ENCODE measurements at places on chromosomes 1 and 21. TPM values are rescaled to one million over a fixed set of nuclear protein-coding genes. Genes with fewer than 3 reads are reported as not detected.

PROK1 gene
- polyA plus RNA-seq = 0.68 TPM

SLC25A44 gene
- 13.6 TPM for polyA plus RNA-seq

SLAMF6 gene
- polyA plus RNA-seq = not detected

CFAP74 gene
- 0.01 TPM for polyA plus RNA-seq

DIP2A gene
- 11.0 TPM for polyA plus RNA-seq

NUF2 gene
- 0.18 TPM for polyA plus RNA-seq

CTPS1 gene
- 14.9 TPM for polyA plus RNA-seq

GUCA2A gene
- not detected for polyA plus RNA-seq

ATP1A2 gene
- polyA plus RNA-seq = 52.5 TPM

RBM11 gene
- not detected for polyA plus RNA-seq

CDK18 gene
- 1.6 TPM for polyA plus RNA-seq

GRCh38 chr1:18470671-18471355, 9.9 kb upstream of the KLHDC7A start:
- DNase-seq = no peak

DNA sequence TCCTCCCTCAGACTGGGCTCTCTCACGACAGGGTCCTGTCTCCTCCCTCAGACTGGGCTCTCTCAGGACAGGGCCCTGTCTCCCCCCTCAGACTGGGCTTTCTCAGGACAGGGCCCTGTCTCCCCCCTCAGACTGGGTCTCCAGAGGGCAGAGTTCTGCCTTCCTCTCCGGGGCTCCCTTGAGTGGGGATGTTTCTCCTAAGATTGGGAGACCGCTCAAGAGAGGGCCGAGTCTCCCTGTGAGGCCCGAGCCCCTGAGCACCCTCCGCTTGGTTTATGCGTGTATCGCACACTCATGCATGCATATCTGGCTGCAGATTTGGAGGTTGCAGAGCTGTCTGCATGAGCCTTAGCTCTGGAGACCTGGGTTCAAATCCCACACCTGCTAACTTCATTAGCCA, 39.3 kb upstream of the CSF3R start:
- DNase-seq = no peak

- peak; percentile 78 for DNase-seq
Measured at GRCh38 chr1:152188673-152189591, 29.9 kb upstream of the RPTN start.

GRCh38 chr1:68308034-68308433, 75.7 kb upstream of the WLS start:
- DNase-seq = no peak

DNA sequence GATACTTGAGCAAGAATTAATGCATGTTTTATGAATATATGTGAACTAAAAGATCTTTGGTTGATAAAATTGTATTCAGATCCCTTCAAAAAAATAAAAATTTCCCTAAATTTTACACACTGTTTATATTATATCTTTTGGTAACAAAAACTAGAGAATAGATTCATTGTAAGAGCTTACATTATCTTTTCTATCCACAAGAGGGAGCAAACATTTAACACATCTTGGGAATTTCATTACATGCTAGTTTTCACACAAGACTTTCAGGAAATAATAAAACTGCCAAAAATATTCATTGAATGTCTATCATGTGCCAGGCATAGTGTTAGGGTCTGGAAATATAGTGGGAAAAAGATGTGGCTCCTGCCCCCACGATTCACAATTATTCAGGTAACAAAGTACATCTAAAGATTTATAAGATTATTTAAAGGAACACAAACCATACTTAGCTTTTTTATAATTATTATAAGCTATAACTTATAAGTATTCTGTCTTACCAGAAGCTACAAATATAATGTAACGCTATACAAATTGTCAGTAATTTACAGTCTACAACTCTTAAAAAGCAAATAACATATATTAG, 30.6 kb downstream of the FAF1 start:
- no peak for DNase-seq

DNA sequence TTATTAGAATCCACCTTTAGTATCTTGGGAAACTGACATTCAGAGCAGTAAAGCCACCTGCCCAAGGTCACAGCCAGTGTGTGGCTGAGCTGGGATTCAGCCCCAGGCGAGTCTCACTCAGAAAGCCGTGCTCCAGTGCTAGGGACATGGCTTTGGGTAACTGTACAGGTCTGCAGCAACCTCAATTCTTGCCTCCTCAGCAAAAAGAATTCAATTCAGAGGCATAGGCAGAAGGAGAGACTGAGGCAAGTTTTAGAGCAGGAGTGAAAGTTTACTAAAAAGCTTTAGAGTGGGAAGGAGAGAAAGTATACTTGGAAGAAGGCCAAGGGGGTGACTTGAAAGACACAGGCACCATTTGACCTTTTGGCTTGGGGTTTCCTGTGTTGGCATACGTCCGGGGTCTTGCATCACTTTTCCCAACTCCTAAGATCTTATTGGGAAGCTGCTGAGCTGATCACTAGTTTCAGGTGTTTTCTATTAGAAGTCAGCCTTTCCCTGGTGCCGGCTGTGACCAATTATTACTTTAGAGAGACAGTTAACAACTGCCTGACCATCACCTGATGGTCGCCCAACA, 529.3 kb downstream of the MATN1 start:
- no peak for DNase-seq

GRCh38 chr1:197374428-197374827, 106.4 kb downstream of the CRB1 start:
- no peak for DNase-seq

- DNase-seq = peak; percentile 82
Measured at GRCh38 chr1:45205910-45206721, at the start of gene ZSWIM5. ZSWIM5 (minus strand) TSS chr1:45206605; CDS start chr1:45206350, 255 bp downstream.

- no peak for DNase-seq
Measured at GRCh38 chr1:17145648-17146047, 26.4 kb upstream of the PADI2 start.

DNA sequence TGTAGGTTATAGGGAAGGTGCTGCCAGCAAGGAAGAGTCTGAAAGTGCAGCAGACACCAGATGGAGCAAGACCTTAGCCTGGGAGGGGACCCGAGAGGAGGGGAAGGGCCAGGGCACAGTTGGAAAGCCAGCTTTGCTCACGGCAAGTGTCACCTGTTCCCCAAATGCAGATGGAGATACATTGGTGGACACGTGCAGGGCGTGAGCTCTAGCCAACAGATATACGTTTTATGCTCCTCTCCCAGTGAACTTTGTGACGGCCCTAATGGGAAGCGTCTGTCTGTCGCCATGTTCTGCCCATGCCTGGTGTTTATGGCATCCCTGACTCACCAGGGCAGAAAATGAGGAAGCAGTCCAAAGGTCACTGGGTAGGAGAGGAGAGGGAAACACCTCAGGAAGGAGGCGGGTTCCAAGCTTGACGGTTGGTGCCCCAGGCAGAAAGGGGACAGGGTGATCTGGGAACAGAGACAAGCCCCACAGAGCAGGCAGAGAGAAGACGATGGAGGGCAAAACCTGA, 7.6 kb downstream of the GPA33 start:
- DNase-seq = no peak

DNA sequence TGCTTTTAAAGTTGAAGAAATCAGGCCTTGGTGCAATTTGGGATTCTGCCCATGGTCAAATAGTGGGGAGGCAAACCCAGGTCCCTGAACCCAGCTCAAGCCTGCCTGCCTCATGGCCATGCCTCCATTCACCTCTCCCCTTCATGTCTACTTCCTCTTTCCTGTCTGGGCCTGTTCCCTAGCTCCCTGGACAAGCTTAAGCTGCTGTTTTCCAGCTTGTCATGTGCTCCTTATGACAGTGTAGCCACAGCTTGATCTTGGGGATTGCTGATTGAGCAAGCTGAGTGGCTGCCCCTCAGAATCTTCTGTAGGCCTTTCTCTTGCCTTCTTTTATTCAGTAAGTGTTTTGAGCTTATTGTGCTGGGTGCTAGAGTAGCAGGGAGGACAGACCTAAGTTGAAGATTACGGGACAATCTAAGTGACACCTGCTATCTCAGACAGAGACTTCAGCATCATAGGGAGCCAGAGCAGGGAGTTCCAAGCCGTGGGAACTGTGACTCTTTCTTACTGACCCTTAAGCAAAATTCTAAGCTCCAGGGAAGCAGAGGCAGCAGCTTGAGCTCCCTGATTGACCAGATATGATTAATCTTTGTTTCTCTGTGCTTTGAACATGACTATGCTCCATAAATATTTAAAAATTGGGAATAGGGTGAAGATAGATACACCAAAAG, 520 bp upstream of the MR1 start:
- DNase-seq = peak; percentile 21

- no peak for DNase-seq
Measured at GRCh38 chr1:188904201-188904600, 1573.5 kb downstream of the BRINP3 start.

GRCh38 chr1:192343344-192343743, 26.6 kb downstream of the RGS21 start:
- DNase-seq = no peak

- DNase-seq = no peak
Measured at GRCh38 chr1:1670866-1671265, 12.1 kb upstream of the CDK11B start.

DNA sequence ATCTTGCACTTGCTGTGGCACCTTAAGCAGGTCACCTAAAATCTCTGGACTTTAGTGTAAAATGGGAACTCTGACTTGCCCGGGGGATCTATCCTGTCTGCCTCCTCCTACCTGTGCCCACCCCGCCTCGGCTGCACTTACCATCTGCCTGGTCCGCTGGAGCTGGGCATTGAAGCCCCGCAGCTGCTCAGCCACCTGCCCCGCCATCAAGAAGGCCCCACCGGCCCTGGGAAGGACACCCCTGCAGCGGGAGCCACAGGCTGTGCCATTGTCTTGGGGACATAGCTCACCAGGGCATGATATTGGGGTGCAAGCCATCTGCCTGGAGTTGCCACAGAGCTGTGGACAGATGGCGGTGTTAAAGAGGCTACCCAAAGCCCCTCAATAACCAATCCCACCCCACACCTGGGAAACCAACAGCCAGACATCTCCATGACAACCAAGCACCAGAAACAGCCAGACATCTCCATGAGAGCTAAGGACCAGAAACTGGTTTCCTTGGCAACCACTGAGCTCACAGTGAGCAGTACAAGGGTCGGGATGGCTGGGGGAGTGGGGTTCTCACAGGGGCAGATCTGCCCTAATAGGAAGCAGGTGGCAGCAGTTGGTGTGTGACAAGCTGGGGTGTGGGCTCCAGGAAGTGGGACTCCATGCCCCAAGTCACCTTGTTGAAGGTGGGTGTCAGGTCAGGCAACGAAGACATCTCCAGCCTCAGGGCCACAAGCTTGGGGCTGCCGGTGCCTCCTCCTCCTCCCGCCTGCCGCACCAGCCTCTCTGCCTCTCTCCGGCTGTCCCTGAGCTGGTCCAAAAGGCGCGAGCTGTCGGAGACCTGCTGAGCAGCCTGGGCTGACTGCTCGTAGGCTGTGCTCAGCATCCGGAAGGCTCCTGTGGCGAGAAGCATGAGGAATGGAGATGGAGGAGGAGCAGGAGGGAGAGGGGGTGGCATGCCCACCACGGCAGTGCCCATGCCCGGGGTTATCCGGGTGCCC, 29.1 kb downstream of the LAMB3 start:
- DNase-seq = no peak

GRCh38 chr21:27586986-27587385, 620.1 kb upstream of the ADAMTS5 start:
- DNase-seq = no peak

DNA sequence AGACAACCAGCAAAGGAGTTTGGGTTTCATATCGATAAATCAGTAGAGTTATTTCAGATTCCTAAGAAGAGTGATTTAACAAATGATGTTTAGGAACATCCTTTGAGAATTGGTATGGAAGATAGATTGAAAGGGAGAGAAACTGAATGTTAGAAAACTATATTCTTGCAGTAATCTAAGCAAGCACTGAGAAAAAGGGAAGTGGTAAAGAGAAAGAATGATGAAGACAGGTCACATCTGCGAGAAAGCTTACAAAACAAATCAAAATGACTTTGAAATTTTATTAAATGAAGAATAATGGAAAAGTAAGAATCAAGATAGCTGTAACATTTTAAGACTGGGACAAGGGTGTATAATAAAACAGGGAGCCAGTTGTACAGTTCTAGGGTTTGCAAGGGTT, 177.0 kb downstream of the HS2ST1 start:
- DNase-seq = no peak

GRCh38 chr1:88746916-88747315, 62.8 kb downstream of the PKN2 start:
- no peak for DNase-seq

DNA sequence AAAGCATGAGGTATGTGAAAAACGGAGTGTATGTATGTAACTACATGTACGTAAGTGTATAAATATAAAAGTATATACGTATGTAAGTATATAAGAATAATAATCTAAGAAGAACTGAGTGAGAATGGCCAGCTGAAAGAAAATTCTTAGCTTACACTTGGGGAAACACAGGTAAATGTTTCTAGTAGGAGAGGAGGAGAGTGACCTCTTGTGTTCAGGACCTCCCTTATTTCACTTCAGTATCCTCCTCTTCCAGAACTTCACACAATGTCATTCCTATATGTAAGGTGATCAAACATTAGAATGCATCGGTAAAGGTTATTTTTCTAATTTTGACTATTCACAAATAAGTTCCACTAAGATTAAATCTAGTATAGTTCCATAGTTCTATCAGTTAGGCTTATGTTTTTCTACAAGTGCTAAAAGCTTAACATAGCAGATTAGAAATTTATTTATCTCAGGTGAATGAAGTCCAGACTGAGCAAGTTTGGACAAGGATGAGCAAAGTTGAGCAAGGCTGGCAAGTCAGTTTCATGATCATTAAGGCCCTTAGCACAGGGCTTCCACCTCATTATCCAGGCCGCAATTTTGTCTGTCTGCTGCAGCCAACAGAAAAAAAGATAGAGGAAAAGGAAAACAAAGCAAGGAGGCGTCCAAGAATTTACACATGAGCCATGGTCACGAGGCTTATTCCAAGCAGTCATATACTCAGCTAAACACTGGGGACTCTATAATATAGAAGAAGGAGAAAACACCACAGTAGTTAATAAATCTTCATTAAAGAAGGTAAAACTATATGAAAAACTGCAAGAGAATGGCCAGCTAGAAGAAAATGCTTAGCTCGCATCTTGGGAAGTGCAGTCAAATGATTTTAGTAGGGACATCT, 7.1 kb upstream of the MROH9 start:
- no peak for DNase-seq

DNA sequence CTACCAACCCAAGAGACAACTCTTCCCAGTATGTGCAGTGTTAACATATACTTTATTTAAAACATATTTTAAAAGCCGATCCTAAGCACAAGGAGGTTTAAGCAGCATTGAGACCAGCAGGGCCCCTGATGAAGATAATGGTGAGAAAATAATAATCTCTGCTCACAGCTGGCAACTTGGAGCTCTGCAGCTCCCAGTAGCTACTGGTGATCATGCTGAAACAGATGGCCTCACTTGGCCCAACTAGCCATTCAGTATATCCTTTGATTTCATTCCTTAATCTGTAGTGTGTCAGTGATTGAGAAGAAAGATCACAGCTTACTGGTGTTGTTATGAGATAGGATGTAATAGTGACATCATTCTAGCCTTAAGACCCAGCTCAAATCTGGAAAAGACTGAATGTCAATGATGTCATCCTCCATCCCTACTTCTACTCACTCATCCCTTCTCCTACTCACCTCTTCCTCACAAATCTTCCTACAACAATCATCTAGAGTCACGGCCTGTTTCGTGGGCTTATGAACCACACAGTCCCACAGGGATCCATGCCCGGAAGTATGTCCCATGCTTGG, 817.9 kb downstream of the PLA2G4A start:
- DNase-seq = no peak
